Putamen (tissue), 1 donor: ENCODE measurements at places on chromosomes 3 and 15.

- DNase-seq = no peak
Measured at GRCh38 chr15:64530472-64530871, 70.1 kb downstream of the ZNF609 start.

DNA sequence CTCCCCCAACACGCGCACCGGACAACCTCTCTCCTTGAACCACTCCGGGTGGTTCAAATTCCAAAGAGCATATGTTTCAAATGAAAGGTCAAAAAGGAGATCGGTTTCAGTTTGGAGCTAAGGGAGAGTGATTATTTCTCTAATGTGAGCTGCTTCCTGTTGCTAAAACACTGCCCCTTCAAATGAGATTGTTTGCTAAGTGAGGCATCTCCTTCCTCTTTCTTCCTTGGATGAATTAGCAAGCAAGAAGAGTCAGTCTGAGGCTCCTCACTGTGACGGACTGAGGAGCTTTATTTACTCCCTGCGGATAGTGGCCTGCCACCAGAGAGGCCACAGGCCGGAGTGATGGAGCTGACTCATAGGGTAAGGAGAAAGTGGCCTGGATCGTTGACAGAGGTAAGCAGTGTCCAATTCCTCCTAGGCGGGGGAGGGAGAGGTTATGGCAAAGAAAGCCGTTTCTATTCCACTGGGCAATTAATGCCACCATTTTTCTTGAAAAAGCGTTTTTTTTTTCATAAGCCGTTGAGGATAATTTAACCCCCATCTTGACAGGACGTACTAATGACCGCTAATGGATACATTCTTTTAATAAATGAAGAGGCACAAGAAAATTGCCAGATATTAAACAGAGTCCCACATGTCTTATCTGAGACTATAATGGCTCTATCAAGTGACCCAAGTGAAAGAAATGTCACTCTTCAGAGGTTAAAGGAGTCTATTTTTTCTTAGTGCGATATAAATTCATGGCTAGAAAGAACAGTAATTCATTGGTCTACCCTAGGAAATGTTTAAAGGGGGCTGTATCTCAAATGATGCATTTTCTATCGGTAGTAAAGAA lies 167.0 kb upstream of the ANKRD28 start:
- no peak for DNase-seq

DNA sequence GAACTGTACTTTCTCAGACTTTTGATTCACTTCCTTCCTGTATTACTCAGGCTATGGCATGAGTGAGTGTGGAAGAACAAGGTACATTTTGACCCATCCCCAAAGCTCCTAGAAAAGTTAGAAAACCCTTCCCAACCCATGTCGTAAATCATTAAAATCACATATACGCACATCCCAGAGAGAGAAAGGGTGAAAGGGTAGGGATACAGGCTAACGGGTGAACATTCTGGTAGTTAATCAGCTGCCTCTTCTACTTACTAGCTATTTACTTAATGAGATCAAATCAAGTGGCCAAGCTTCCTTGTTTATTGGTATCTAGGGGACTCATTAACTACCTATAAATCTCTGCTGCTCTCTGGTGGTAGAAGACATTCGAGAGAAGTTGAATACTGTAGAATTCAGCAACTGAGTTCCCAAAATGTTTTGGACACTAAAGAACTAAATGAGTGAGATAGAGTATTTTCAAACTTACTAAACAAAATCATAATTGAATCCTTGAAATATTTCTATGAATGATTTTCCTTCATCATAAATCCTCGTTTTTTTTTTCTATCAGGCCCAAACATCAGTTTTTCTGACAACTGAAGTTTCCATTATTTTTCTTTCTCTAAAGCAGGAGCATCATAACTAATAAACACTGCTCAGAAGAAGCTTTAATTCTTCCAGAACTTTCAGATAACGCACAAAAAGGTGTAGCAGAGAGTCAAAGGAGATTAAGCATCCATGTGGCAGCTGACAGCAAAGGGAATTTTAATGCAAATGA lies 124.2 kb downstream of the IMPG2 start:
- DNase-seq = no peak

DNA sequence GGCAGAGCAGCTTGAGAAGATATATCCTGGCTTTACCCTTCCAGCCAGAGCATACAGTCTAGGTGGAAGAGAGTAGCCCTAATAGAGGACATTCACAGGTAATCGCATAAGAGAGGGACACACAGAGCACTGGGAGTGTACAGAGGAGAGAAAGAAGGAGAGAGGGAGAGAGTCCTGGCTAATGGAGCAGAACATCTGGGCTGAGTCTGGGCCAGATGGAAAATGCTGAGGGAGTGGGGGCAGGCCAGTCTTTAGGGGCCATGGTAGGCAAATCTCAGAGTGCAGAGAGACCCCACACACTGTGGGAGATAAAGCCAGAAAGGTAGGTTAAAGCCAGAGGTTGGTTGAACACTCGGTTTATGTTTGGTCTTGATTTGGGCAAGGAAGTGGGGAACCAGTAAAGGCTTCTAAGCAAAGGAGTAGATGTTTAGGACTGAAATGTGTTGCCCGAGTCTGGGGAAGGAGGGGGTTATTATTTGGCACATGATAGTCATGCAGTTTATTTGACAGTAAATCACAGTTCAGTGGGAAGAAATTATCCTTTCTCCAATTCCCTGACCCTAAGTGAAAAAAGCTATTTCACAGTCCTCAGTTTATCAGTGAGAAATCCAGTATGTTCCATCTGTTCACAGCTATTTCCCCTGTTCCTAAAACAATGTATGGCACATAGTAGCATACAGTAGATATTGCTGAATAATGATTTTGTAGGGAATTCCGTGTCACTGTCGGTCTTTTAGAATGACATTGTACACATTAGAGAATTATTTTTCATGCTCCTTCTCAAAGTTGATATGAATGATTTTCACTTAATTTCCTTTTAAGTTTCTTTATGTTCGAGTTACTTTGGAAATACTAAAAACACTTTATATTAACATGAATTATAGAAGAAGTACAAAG lies 45.7 kb downstream of the PDHB start:
- peak; percentile 27 for DNase-seq

DNA sequence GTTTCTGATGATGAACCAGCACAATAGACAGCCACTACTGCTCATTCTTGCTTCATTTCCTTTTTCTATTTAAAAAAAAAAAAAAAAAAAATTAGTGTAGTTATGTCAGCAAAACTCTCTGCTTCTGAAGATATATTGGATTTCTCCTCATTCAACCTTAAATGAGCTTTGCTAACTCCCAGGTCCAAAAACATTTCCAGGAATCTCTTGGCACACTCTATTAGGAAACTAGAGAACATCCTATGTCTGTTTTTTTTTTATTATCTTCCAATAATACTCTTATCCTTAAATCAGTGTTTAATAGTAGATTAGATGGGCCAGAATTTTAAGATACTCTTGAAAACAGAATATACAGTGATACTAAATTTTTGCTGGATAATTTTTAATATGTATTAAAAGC lies 398.0 kb downstream of the NAALADL2 start:
- DNase-seq = no peak

- DNase-seq = no peak
Measured at GRCh38 chr15:90465930-90466567, 63.7 kb upstream of the CRTC3 start.

GRCh38 chr15:67253549-67254237 lies 768 bp downstream of the AAGAB start:
- no peak for DNase-seq

GRCh38 chr3:88280326-88280725 lies 130.6 kb downstream of the C3orf38 start:
- DNase-seq = no peak

DNA sequence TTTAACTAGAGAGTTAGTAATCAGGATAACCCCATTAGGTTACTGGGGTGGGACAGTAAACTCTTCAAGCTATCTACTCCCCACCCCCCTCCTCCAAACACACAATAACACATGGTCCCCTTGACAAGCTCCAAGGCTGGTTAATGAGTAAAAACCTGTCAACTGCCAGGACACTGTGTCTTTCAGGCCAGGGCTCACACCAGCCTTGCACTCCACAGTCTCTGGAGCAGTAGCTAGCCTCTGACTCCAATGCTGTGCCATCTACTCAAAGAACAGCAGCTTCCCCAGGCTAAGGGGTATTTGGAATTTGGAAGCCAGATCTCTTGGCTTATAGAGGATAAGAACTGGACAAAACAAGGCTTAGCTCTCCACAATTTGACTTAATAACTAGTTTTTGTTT lies 115.8 kb downstream of the LRIG1 start:
- DNase-seq = no peak

GRCh38 chr3:13120289-13120927 lies 47.2 kb upstream of the IQSEC1 start:
- DNase-seq = no peak

DNA sequence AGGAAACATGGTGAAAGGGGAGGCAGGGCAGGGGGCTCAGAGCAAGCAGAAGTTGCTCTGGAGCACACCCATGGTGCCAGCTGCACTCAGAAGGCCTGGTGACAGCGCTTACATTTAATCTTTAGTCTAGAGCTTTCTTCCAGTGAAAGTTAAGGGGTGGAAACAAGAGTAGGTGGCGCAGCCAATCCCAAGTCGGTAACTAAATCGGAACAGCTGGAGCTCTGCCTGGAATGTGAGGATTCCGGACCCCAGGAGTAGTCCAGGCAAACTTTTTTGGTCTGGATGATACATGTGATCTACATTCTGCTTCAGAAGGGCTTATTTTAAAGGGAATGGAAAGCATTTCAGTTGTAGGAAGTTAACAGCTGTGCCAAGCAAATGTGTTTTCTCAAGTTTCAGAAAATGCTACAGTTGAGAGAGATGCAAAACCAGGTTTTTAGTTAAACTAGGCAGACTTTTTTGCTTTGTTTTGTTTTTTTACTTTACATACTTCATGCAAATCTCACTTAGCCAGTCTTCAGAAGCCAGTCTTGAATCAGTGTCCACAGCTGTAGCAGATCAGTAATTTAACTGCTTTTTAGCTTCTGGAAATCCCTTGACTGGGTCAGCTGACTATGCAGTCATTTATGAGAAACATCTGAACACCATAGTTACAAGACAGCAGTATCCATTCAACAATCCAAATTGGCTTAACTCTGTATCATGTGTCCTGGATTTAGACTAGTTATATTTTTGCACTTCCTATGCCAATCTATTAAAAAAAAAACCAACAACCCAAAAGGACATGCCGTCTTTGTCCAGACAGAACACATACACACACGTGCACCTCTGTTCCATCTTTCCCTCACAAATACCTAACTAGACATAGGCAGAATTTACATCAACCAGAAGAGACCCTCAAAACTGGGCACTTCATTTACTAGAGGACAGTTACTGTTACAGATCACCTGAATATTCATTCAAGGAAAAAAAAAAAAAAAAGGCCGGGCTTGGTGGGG lies 33.2 kb downstream of the ZNF106 start:
- DNase-seq = peak; percentile 59

- DNase-seq = no peak
Measured at GRCh38 chr15:88032787-88033186, 223.8 kb downstream of the NTRK3 start.

DNA sequence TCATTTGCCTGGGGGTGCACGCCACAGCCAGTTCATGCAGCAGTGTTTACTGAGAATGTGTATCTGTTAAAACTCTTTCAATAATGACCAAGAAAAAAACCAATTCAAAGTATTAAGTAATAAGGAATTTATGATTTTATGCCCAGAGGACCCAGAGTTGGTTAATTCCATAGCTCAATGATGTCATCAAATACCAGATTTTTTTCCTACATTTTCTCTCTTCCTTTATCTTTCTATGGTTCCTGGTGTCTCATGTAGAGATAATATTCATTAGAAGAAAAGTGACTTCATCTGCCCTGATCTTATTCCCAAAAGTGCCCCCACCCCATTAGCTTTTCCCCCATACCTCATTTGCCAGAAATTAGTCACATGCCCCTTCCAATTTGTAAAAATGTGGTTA lies 44.6 kb upstream of the LMCD1 start:
- DNase-seq = no peak

- no peak for DNase-seq
Measured at GRCh38 chr15:80026754-80027153, 32.7 kb upstream of the ZFAND6 start.

DNA sequence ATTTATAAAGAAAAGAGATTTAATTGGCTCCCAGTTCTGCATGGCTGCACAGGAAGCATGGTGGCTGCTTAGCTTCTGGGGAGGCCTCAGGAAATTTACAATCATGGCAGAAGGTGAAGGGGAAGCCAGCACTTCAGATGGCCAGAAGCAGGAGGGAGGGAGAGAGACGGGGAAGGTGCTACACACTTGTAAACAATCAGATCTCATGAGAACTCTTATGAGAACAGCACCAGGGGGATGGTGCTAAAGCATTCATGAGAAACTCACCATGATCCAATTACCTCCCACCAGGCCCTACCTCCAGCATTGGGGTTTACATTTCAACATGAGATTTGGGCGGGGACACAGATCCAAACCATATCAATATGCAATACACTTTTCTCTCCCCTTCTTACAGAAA lies 73.7 kb downstream of the ECT2 start:
- no peak for DNase-seq

- DNase-seq = no peak
Measured at GRCh38 chr3:14431452-14431916, 29.1 kb downstream of the SLC6A6 start.

DNA sequence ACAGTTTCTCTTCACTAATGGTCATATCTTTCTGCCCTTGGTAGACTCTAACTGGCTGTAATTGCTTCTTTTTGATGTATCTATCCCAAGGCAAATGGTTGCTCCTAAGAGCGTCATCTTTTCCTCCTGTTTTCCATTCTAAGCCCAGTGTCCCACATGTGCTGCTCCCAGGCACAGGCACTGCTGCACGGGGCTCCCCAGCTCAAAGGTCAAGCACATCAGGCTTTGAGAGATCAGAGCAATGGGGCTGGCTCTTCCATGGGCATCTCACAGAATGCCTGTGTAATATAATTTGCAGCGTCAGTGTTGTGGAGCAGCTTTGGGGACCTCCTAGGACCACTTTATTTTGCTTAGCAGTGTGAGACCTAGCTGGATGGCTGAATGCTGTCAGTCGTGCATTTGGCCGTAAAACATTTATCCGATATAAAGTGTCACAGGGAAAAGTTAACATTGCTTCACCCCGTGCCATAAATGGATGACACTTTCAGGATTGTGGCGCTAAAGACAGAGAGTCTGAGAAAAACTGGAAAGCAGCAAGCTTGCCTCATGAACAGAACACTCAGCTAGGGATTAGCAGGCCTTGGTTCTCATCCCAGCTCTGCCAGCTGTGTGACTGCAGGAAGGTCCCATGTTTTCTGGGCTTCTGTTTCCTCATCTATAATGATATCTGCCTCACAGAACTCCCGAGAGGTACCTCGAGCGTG lies 277.5 kb upstream of the TBL1XR1 start:
- DNase-seq = no peak
